ENCODE measurements at places on chromosomes 1 and 21. TPM values are rescaled to one million over a fixed set of nuclear protein-coding genes. Genes with fewer than 3 reads are reported as not detected.

The ASPM gene
- 48.5 TPM for total RNA-seq

The JAM2 gene
- 62.1 TPM for total RNA-seq

The MX2 gene
- total RNA-seq: 10.3 TPM

The IGSF3 gene
- total RNA-seq: 32.5 TPM

The SMCP gene
- not detected for total RNA-seq

The FCMR gene
- total RNA-seq: 0.95 TPM

The EFNA4 gene
- total RNA-seq: 7.5 TPM

The ROR1 gene
- total RNA-seq: 33.2 TPM

The NBPF10 gene
- 4.7 TPM for total RNA-seq

The SH2D2A gene
- not detected for total RNA-seq

The MFSD2A gene
- total RNA-seq: 0.95 TPM

The ATXN7L2 gene
- 2.0 TPM for total RNA-seq

The P3R3URF gene
- not detected for total RNA-seq

The CFAP141 gene
- not detected for total RNA-seq

The GNAT2 gene
- not detected for total RNA-seq

The DOCK7 gene
- 139 TPM for total RNA-seq

The CFHR1 gene
- total RNA-seq: 1.2 TPM

The DNAH14 gene
- 70.4 TPM for total RNA-seq

The EFNA3 gene
- 1.2 TPM for total RNA-seq

The TAL1 gene
- 4.2 TPM for total RNA-seq

The C4BPA gene
- total RNA-seq: 0.95 TPM

The RGS5 gene
- total RNA-seq: 197 TPM

The TBX15 gene
- total RNA-seq: 5.2 TPM

The RSPH1 gene
- total RNA-seq: 0.26 TPM

The OR2AK2 gene
- not detected for total RNA-seq

The VPS45 gene
- total RNA-seq: 102 TPM

The ZYG11B gene
- 70.2 TPM for total RNA-seq

The S100A7A gene
- total RNA-seq: not detected

The AK5 gene
- total RNA-seq: 6.5 TPM

The TRNAU1AP gene
- 35.7 TPM for total RNA-seq

The C8A gene
- not detected for total RNA-seq

The SYPL2 gene
- 2.4 TPM for total RNA-seq

The KIF21B gene
- total RNA-seq: 1.5 TPM

The TCP10L gene
- total RNA-seq: 0.53 TPM

The NCAM2 gene
- total RNA-seq: 20.1 TPM

The PTGS2 gene
- 14.0 TPM for total RNA-seq

The SYT14 gene
- 2.4 TPM for total RNA-seq

The LMX1A gene
- total RNA-seq: 0.42 TPM

The AMY2B gene
- total RNA-seq: 51.0 TPM

The DYNLT4 gene
- total RNA-seq: not detected

The TTC39A gene
- 4.1 TPM for total RNA-seq

All from urinary bladder (tissue), 4 donors.